ENCODE measurements at places on chromosomes 2 and 18. TPM values are rescaled to one million over a fixed set of nuclear protein-coding genes. Genes with fewer than 3 reads are reported as not detected.

The LRATD1 gene
- not detected for total RNA-seq

The IGFBP5 gene
- total RNA-seq = 0.02 TPM

The RPRM gene
- total RNA-seq = not detected

The ANKRD53 gene
- total RNA-seq = 0.60 TPM

The VRK2 gene
- total RNA-seq = 20.9 TPM

Data from activated naive CD4-positive, alpha-beta T cell treated with anti-CD3 and anti-CD28 coated beads, Interleukin-2, amount 50 U/mL, for 72 hours (primary cell).